ENCODE measurements at places on chromosomes 7 and 10.

GRCh38 chr7:82726038-82726800 lies 282.6 kb upstream of the CACNA2D1 start:
- no peak for DNase-seq

DNA sequence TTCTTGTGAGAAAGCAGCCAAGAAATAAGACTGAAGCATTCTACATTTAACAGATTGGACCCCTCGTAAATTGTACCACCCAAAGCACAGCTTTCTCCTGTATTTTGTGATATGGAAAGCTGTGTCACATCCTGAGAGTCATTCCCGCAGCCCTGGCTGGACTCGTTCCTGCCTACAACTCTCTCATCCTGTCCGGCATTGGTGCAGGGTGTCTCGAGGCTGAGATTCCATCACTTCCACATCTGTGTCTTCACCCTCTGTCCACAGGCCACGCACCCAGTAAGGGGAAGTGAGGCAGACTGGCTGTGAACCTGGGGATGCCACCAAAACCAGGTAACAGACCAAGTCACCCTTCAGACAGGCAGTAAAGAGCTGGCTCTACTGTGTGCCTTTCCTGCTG lies 146.2 kb upstream of the KLF6 start:
- no peak for DNase-seq

DNA sequence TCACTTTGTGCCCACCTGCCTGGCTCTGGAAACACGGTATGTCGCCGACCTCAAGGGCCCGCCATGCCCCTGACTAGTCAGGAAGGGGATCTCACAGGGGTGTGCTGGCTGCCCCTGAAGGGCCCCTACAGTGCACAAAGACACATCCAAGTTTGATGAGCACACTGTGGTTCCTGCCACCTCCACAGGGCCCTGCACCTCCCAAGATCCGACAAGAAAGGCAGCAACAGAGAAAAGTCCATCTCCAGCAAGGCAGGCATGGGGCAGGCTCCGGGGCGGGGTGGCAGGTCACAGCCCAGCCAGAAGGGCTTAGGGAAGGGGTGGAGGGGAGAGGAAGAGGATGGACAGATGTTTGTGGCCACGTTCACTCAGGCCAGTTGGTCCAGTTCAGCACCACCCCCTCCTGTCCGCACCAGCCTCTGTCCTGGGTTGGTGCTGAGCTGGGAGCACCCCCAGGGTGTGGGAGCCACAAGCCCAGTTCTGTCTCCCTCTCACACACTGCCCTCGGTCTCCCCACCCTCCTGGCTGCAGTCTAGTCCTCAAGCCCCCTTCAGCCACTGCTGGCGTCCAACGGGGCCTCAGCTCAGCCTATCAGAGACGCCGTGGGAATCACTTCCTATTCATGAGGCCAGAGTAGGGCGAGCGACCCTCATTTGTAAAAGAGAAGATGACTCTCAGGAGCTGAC lies 11.5 kb downstream of the DRGX start:
- no peak for DNase-seq

- no peak for DNase-seq
Observed at GRCh38 chr10:16765509-16766375, 51.5 kb downstream of the RSU1 start.

DNA sequence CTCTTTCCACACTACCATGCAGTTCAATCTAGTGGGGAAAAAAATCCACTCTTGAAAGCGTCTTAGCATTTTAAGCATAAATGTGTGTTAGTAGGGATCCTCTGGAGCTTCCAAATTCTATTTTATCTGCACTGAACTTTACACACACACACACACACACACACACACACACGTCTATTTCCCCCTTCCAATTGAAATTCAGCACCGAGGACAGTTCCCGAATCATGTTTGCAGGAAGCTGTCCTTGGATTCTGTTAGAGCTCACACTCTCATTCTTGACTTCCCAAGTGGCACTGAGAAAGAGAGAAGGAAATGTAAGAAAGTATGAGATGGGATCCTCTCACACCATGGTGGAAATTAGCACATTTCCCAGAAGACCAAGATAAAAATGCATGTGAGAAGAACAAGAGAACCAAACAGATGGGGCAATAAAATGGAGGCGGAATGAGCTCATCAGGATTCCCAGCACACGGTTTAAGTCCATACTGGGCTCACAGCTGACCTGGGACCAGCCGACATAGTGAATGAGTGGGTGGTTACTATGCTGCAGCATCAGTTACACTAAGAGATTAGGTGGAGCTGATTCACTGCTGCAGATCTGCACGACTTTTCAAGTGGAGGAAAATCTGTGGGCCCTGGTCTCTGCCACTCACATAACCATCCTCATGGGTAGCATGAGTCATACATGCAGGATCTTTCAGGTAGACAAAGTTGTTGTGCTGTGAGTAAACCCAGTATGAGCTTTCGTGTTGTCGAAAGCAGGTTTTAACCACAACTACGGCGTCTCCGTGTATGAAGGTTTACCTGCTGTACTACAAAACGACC lies 3.3 kb upstream of the NPTX2 start:
- DNase-seq: no peak

DNA sequence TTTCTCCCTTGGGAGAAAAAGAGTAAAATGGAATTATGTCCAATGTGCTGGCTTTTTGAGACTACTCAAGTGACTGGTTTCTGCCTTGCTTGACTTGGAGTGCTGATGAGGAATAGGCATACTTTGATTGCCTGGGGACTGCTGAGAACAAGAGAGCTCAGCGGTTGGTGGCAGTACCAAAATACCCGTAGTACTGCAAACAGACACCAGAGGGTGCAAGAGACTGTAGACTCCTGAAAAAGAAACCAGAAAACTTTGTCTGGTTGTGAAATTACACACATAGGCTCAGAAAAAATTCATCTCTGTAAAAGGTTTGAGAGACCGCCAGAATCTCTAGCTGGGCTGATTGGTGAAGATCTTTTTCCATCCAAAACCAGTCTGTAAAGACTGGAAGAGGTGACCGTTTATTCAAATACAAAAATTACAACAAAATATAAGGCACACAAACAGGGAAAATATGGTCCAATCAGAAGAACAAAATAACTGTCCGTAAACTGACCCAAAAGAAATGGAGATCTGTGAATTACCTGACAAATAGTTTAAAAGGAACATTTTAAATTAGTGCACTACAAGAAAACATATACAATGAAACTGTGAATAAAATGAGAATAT lies 18.5 kb downstream of the BICC1 start:
- no peak for DNase-seq

- no peak for DNase-seq
Observed at GRCh38 chr10:3480990-3481315, 304.1 kb downstream of the KLF6 start.

- DNase-seq: no peak
Observed at GRCh38 chr7:82778021-82778420, 334.4 kb upstream of the CACNA2D1 start.

DNA sequence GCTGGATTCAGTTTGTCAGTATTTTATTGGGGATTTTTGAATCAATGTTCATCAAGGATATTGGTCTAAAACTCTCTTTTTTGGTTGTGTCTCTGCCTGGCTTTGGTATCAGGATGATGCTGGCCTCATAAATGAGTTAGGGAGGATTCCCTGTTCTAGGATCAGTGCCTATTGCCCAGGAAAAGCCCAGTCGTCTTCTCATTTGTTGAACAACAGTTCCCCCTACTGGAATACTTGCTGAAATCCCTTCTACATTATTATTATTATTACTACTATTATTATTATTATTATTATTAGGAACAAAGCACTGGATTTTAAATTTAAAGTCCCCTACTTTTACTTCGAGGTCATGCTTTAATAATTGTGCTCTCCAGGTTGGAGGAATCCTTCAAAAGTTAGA lies 528.9 kb downstream of the MAGI2 start:
- no peak for DNase-seq

GRCh38 chr7:43594020-43594419 lies 11.1 kb downstream of the STK17A start:
- DNase-seq: no peak

DNA sequence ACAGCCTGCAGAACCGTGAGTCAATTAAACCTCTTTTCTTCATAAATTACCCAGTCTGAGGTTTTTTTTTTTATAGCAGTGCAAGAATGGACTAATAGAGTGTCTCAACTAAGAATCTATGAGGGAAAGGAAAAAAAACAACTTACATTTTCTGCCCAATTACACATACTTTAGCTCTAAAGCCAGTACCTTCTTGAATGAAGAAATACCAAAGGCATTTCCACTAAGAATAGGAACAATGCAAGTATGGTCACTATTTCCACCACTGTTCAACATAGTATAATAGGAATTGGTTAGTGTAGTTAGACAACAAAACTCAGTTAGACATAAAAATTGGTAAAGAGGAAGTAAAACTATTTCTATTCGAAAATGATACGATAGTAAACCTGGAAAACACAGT lies 37.6 kb downstream of the MICU1 start:
- no peak for DNase-seq

DNA sequence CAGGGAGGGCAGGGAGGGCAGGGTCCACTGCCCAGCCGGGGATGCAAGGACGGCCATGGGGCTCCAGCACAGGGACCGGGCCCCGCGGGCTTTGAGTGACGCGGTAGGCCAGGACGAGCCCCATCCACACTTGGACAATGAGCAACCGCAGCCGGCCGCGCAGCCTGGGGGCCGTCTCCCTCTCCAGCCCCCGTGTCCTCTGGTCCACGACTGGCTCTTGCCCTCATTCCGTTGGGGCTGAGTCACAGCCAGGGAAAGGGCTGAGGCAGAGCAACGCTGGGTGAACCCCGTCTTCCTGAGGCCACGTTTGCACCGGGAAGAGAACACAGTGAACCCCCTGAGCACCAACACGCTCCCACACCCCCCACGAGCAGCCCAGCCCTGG lies 23.7 kb downstream of the SHH start:
- no peak for DNase-seq

GRCh38 chr10:123521556-123521955 lies 144.6 kb upstream of the GPR26 start:
- DNase-seq: no peak

DNA sequence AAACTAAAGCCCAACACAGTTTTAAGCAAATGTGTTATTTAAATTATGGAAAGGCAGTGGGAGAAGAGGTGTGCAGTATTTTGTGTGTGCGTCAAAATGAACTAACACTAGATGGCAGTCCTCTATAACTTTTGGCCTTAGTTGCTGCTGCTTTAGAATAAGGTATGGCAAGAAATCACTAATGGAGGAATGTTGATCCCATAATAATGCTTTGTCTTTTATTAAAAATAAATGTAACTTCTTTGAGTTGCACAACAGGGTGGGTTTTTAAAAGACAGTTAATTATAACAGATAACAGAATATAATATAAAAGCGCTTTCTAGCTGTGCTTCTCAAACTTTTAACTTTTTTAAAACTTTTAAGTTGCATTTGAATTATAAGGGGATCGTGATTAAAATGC lies 56.4 kb downstream of the BBS9 start:
- peak; percentile 34 for DNase-seq

DNA sequence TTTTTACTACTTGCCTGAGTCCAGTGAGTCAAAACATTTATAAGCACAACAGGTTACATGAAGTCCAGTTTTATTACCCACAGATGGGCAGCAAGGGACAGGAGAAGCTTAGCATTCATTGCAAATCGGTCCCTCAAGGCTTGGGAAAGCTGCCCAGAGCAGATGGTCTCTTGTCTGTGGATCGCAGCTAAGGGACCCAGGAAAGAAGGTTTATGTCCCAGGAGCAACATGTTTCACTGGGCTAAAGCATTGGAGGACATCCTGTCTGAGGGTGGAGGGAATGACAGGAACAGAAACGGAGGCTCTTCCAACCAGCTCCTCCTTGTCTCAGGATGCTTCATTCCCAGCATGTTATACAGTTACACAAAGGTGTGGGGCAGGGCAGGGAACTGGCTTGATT lies 39.3 kb downstream of the TRIM24 start:
- no peak for DNase-seq

GRCh38 chr10:93535293-93535692 lies 31.2 kb upstream of the FFAR4 start:
- DNase-seq: no peak

DNA sequence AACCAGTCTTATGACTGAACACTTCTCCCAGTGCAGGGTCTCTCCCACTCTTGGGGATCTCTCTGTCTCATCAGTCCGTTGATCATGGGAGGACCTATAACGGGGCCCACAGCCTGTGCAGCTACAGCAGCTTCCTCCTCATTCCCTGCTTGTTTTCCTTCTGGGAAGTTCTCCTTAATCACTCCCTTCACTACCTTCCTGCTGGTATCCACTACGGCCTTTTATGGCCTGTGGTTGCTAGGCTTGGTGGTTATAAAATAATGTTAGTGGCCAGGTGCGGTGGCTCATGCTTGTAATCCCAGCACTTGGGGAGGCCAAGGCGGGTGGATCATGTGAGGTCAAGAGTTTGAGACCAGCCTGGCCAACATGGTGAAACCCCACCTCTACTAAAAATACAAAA lies 3.5 kb upstream of the ZNF282 start:
- no peak for DNase-seq

DNA sequence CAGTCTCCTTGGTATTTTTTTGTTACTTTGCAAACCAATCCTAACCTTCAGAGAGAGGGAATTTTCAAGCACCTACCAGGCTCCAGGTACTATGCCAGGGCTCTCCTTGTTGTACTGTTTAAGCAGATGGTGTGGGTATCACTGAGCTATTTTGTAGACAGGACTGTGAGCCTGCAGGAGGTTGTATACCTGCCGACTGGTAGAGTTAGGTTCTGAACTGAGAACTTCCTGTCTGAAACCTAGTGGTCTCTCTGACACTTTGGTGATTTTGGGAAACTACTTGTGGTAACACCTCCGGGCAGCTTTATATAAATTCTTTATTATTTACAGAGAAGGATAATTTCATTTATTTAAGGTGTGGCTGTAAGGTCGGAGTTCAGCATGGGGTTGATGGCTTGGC lies 4.6 kb downstream of the ZNF853 start:
- DNase-seq: no peak

DNA sequence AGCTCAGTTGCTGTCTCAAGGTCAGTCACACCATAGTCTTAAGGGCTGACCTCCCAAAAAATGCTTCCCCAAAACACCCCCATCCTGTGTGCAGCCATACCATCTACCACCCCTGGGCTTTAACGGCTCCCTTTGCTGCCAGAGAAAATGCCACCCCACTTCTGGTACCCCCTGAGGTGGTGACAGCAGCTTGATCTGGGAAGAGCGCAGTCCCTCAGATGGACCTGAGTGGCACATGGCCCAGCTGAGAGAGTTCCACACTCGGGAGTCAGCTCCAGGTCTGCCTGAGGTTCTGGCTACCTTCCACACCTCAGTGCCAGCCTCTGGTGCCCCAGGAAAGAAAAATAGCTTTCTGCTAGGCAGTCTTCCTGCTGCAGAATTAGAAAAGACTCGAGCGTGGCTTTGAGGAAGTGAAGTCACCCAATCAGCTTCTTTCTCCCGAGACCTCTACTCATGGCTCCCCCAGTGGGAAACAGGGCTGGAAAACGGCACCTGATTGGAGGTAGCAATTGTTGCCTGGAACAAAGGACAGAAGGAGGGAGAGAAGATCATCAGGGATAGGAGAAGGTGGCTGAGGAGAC lies 151.7 kb downstream of the ARHGAP21 start:
- no peak for DNase-seq

DNA sequence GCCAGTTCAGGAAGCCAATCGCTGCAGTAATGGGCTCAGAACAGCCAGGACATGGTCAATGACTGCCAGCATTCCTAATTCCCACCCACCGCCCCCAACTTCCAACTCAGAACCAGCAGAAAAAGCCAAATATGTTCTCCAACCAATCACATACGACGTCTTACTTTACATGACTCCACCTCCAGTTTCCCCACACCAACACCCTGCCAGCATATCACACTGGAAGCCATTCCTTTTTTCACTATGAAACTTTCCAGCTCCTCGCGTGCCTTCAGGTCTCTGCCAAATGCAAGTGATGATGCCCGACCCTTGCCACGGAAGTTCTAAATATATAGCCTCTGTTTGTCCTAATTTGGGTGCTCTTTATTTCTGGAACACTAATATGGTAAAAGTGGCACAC lies 12.5 kb downstream of the NPS start:
- no peak for DNase-seq

- DNase-seq: no peak
Observed at GRCh38 chr7:156080596-156080995, 268.3 kb upstream of the SHH start.

All from LNCaP clone FGC (cell line).